Stimulated activated CD4-positive, alpha-beta T cell treated with anti-CD3 and anti-CD28 coated beads, Interleukin-1b, Interleukin-23, amount 100 ng/mL, for 48 hours (primary cell): ENCODE measurements at places on chromosomes 2 and 18.
A peak's percentile ranks its signal among the peaks of the same experiment; 100 is the strongest.

DNA sequence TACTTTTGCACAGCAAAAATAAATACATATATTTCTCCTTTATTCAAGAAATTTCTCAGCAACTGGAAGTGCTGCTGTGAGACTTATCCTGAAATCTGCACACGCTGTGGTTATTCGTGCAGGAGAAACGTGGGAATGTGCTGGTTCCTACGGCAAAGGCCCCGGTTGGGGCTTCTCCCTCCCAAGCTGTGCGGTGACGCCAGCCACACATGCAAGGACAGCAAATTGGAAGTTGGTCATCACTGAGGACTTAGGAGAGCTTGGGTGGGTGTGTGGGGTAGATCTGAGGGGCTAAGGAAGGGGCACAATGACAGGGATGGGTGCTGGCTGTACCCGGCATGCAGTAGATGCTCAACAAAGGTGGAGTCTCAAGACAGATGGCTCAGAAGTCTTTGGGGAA is 16.5 kb upstream of the MTCL1 start:
- no peak for DNase-seq

- DNase-seq: no peak
These were observed 47.9 kb downstream of the BOLA3 start for GRCh38 chr2:74099835-74100234.

DNA sequence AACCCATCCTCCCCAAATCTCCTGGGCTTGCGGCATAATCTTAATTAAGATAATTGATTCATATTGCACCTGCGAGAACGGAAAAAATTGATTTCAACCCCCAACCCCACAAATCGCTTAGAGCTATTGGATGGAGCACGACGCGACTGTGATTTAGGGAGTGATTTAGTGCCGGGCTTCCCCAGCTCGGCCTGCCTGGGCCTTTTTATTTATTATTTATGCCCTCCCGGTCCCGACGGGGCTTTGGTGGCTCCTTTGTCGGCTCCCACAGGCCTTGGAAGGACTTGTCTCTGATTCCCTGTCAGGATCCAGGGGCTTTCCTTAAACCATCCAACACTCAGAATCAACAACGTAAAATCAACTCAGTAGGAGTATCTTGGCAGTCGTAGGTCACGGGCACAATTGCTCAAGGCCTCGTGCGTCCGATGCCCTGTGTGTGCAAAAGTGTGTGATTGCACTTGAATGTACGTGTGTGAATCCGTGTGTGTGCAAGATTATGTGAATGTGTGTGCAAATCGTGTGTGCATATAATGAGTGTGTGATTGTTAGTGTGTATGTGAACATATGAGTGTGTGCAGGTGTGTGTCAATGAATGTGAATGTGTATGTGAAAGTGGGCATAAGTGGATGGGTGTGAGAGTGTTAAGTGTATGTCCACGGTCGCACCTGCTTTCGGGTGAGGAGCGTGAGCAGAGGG is 4.3 kb upstream of the NEUROD1 start:
- DNase-seq: no peak

DNA sequence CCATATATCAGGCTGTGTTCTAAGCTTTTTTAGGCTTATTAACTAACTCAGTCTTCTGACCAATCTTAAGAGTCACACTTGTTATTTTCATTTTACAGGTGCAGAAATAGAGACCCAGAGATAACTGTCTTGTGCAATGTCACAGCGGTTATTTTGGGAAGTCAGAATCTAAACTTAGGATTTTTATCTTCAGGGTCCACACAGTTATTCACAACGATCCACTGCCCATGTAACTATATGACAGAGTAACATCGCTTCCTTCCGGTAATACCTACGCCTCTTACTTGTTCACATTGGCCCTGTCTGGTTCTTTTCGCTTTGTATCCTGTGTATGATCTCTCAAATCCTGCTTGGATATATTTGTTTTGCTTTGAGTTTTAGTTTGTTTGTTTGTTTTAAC is 631.7 kb downstream of the LRP1B start:
- no peak for DNase-seq

- DNase-seq: peak; percentile 40
These were observed 73.5 kb downstream of the LIMS1 start for GRCh38 chr2:108607706-108608301.

DNA sequence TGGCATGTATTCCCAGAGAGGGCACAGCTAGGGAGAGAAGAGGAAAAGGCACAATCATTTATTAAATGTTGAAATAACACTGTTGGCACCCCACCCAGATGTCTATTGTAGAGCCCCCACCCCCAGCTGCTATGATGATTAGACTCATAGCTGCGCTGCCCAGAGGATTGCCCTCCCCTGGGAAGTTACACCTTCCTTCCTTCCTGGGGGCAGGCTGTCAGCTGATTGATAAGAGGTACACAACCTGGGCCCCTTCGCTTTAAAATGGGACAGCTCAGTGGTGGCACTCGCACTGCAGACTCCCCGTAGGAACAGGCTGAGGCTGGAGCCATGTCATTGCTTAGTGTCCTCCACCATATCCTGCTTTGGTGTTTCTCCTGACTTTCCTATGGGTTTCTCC is 18.1 kb downstream of the TEX51 start:
- no peak for DNase-seq

DNA sequence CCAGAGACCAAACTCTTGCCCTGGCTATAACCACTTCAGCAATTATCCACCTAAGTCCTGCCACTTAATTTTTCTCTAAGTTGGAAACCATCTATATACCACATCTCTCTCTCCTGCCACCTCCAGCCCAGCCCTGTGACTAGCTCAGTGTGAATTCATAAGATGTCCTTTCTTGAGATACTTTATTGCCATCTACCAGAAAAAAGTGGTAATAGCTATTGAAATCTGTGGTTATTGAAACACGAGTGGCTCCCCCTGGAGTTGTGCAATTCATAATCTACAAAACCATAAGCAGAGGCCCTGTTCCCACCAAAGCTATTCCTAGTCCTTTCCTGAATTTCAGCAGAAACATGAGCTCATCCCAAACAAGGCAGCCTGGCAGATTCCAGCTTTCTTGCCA is 324.0 kb downstream of the TXNL1 start:
- DNase-seq: no peak

DNA sequence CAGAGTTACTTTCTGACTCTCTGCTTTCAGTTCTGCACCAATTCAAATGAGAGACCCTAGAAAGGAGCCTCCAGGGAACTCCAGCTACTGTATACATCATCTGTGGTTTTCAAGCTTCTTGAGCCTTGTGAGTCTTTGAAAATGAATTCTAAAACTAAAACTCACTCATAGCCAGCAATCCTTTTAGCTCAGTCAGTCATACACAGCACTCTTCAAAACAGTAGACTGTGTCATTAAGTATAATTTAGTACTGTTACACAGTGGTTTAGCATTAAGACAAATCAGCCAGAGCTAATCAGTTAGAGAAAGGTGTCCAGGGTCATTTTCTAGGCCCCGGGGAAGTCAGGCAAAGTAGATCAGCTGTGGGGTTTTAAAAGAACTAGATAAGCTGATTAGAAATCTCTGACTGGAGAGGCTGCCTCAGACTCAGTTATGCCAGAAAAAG is 322.1 kb upstream of the THUMPD2 start:
- no peak for DNase-seq

- DNase-seq: no peak
These were observed 56.7 kb downstream of the ALPK2 start for GRCh38 chr18:58572181-58572580.

- DNase-seq: no peak
These were observed 40.3 kb downstream of the GLI2 start for GRCh38 chr2:120775801-120776589.

GRCh38 chr2:44939106-44940048 is 2.1 kb upstream of the SIX3 start:
- no peak for DNase-seq

DNA sequence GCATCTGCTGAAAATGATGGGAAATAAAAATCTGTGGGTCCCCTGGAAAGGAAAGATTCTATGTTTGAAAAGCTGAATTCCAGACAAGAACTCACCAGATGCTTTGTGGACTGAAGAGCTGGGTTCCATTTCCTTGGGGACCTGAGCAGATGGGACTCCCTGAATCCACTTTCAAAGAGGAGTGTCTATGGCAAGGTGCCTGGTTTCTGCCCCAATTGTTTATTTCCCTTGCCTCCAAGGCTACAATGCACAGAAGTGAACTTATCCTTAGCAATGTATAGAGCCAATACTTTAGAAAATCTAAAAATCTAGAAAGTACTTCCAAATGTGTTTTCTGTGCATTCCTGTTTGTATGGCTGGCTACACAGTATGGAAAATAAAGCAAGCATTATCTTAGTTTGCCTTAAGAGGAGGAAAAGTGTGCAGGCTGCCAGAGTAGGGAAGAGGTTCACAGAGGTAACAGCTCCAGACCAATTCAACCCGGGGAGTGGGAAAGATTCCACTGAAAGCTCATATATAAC is 420.5 kb downstream of the NRXN1 start:
- DNase-seq: no peak

DNA sequence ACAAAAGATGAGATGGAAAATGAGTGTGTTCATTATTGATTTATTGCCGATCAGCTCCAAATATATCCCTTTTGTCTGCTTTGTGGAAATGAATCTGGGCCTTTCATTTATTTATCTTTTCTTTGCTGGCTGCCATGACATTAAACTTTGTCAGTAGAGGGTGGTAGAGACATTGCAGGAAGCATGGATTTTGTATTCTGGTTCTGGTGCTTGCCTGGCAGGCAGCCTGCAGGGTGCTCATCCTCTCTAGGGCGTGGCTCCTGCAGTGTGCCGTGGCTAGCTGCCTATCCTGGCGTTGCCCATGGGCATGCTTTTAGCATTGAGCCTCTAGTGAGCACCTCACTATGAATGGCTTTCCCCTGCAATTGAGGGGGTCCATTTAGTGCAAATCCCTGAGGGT is 593.1 kb downstream of the RNF144A start:
- no peak for DNase-seq

- DNase-seq: no peak
These were observed 361.9 kb upstream of the MEX3C start for GRCh38 chr18:51559198-51559901.
